CD4-positive, alpha-beta T cell treated with Interleukin-21 for 1 hour (primary cell): ENCODE measurements at places on chromosomes 7 and 10.

GRCh38 chr7:93765475-93765874, 125.1 kb downstream of the TFPI2 start:
- DNase-seq = no peak

DNA sequence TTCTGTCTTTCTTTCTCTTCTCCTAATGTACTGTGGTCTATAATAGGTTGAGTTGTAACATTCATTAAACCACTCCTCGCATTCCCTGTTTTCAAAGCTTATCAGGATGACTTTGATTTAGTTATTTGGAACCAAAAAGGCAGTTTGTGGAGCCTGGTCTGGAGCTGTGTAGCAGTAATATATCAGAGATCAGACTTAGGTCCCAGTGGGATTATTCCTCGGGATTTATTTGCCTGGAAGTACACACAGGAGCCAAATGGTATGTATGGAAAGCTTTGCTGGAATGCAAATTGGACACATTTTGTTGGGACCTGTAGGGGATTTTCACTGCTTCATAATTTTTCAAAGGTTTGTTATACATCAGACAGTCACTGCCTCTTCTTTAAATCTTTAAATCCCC, 40.9 kb downstream of the GBF1 start:
- no peak for DNase-seq

DNA sequence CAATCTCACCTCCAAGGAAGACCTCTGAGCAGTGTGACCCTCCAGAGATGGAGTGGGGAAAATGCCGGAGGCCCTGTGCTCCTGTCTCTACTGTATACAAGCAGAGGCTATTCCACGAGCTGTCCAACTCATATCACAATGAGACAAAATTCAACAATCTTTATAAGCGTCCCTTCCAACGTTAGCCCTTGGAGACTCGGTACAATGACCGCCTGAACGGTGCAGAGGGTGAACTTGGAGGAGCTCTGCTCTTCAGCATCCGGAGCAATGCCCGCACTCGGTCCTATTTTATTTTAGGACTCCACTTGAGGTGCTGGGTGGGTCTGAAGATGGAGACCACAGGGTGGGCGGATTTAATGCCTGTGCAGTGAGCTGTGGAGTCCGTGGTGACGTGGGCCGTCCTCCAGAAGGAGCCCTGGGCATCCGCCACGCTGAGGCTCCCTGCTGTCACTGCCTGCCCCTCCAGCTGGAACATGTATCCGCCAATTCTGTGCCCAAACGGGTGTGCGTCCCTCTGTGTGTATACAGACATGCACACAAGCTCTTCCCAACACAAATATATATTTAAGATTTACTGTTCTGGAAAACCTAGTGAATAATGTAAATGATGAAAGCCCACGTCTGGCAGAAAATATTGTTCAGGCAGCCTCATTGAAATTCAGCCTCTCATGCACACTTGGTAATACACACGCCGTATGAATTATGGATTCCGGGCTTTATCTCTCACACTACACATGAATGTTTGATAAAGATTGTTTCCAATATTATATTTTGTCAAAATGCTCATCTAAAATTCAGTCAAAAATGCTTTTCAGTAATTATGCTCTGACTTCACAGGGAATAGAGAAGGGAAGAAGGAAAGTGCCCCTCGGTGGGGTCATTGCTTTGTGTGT, 239.9 kb upstream of the ZMIZ1 start:
- no peak for DNase-seq

GRCh38 chr10:114694062-114694461, 36.0 kb upstream of the ABLIM1 start:
- DNase-seq = peak; percentile 7

GRCh38 chr10:101346177-101346576, 7.8 kb upstream of the BTRC start:
- no peak for DNase-seq

DNA sequence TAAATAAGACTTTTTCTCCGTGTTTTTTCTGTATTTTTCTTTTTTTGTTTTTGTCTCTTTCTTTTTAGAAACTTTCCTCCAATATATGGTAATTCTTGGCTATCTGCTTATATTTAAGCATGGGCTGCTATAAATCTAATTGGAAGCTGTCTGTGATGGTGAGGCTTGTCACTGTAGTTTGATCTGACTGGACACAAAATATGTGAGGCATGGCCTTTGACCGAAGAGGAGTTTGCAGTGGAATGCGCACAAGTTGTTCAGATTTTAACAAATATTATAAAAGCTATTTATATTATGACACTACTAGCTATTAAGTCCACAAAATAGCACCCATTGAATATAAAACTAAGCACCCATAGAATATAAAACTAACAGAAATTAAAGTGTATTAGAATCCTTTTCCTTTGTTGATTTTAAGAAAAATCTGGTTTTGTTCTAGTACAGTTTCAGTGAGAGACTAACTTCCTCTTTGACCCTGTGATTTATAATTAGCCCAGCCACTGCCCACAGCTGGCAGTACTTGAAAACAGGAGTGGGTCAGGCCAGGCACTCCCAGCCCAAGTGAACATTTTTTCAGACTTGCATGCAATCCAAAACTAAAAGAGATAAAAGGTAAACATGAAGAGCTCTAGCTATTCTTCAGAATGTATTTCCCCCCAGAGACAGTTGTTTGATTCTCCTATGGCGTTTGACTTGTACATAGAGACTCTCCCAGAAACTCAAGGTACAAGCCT, 69.9 kb upstream of the FGL2 start:
- no peak for DNase-seq
